ENCODE measurements at places on chromosomes 2 and 18.

DNA sequence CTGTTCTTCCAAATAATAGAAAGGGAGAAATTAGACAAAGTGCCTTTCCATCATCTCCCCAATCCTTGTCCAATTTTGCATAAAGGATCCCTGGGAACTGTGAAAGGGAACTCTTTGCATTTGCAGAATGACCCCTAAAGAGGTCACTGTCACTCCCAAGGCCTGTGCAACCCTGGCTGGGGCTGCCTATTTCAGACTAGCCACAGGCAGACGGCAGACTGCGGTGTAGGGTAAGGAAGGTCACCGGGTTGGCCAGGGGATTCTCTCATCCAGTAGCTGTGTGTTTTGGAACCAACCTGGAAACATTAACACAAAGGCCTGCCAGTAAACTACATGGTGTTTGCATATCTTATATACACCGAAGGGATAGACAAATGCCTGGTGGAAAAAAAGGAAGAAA lies 818.7 kb downstream of the BCL11A start:
- peak; percentile 13 for DNase-seq

- DNase-seq, result no peak
These were observed 40.2 kb downstream of the POLR1A start for GRCh38 chr2:86065512-86065911.

- peak; percentile 39 for DNase-seq
These were observed 91.1 kb downstream of the RBMS1 start for GRCh38 chr2:160402501-160402900.

DNA sequence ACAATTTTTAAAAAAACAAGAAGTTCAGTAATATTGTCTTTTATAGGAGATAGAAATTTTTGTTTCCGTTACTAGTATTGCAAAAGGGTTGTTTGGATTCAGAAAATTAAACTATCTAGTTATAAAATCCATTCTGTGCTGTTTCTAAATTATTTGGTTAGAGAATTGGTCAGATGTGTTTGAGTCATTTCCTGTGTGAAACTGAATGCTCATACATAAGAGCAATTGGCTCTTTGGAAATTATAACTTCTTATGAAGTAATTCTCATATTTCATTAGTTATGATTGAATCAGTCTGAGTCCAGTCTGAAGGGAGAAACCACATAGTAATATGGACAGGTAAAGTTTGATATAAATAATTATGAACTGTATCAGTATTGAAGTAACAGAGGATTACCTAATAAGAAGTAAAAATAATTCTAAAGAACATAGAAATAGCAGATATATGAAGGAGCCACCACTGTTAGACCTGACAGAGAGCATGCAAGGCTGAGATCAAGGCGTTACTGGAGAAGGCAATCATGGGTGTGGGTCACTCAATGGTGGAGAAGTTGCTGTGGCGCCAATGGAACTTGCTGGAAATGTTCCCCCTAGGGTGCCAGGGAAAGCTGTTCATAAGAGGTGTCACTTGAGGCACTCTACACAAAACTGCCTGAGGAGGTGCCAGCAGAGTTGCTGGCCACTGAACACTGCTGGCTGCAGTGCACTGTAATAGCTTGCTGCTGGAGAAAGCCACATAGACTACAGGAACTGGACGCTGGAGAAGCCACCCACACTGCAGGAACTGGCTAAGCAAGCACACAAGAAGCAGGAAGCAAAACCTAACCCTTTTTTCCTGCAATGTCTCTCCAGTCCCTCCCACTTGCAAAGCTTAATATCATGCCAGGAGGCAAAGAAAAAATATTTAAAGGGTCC lies 18.0 kb upstream of the FAP start:
- DNase-seq, result peak; percentile 97

DNA sequence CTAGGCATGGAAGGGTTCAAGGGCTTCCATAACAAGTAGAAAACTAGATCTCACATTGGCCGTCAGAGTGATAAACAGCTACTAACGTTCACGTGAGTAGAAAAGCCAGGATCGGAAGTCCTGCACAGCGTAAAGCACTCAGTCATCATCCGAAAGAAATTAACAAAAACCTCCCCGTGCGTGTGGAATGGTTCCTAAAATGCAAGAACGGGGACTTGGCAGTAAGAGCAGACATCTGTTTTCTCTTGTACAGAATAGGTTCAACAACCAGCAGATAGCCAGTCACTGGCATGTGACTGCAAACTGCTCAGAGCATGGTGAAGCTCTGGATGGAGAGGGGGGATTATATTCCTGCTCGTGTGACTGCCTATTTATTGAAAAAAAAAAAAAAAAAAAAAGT lies 106.9 kb upstream of the ITGB6 start:
- no peak for DNase-seq

DNA sequence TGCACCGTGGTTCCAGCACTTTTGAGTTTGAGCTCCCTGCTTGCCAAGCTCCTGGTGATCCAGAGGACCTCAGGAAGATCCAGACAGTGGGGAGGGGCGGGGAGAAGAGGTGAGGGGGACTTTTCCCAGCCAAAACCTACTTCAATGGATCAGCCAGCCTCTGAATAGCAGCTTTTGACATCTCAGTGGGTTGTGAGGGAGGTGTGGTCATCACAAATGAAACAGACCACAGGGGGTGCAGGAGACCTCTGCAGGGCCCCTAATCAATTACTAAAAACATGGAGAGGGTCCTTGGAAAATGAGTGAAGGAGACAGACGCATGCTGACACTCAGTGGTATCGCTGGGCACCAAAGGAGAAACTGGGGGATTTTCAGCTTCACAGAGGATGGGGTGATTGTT lies 372.7 kb downstream of the ZNF521 start:
- DNase-seq, result no peak

- no peak for DNase-seq
These were observed 184.5 kb downstream of the FAM210A start for GRCh38 chr18:13541621-13542519.

- DNase-seq, result peak; percentile 8
These were observed 166.7 kb downstream of the MCFD2 start for GRCh38 chr2:46748735-46749531.

- DNase-seq, result no peak
These were observed 447.3 kb downstream of the XIRP2 start for GRCh38 chr2:167335541-167335992.

GRCh38 chr2:237097911-237098702 lies 12.4 kb downstream of the COPS8 start:
- DNase-seq, result no peak

DNA sequence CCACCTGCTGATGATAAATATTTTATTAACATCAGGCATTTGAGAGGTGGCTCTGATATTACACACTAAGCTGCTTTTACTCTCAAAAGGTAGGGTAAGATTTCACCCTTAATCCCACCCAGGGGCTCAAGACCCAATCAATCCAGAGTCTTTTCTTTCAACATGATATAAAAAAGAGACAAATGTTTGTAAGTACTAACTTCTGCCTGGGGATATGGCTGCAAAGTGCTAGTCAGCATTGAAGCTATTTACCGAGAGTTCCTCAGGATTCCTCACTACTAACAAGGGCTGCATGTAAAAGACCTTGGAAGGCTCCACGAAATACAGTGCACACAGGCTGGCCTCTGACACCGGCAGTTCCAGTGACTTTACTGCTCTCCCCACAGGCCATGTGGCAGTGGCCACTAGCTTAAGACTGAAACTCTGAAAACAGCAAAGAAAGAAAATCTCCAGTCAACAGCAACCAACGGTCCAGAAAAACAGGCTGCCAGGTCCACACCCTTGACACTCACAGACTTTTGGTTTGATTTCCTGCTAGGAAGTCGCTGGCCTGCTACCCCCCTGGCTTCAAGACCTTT lies 11.2 kb downstream of the MREG start:
- DNase-seq, result no peak

Measured in inflammatory macrophage (primary cell).